ENCODE measurements at places on chromosomes 2 and 18. TPM values are rescaled to one million over a fixed set of nuclear protein-coding genes. Genes with fewer than 3 reads are reported as not detected.

DNA sequence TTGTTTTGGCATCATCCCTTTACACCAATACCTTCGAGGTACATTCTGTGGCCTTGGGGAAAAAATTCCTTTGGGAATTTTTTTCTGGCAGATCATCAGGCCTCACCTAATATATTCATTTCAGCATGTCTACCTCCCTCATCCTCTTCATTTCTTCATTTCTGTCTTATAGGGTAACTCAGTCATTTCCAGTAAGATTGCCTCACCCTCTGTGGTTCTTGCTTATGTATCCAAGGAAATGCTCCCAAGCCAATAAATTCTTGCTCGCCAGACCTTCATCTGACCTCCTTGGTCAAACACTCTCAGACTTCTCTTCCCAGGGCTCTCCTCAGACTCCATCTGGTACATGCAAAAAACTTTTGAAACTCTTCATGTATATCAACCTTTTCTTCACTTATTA lies 265.6 kb downstream of the TMX3 start:
- DNase-seq = no peak

- no peak for DNase-seq
Measured at GRCh38 chr18:34821669-34822210, 111.6 kb downstream of the DTNA start.

DNA sequence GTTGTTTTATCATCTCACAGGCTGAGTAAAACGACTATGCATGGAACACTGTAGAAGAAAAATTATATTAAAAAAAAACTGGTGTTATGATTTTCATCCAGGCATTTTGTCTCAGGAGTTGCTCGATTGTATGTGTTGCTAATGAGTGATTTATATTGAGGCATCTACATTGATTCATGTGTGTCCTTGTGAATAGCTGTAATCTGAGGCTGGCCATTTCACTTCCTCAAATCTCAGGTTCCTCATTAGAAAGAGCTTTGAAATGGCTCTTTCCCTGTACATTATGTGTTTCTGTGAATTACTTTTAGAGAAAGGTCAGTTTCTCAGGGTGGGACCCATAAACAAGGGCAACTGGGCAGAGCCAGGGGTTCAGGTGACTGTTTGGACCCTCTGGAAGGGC lies 2.3 kb downstream of the IL18R1 start:
- DNase-seq = no peak

- DNase-seq = no peak
Measured at GRCh38 chr2:85653996-85654395, 14.0 kb downstream of the SFTPB start.

Gene INPP5D
- 8.6 TPM for total RNA-seq

- peak; percentile 36 for DNase-seq
Measured at GRCh38 chr2:216807857-216808272, 52.0 kb downstream of the TNP1 start.

Gene LAPTM4A
- total RNA-seq = 214 TPM

Data from heart right ventricle (tissue), 16 donors.